Stimulated activated CD4-positive, alpha-beta T cell treated with anti-CD3 and anti-CD28 coated beads, Interleukin-4, amount 100 ng/mL, for 1 hour (primary cell): ENCODE measurements at places on chromosomes 1 and 21.
A peak's percentile ranks its signal among the peaks of the same experiment; 100 is the strongest.

DNA sequence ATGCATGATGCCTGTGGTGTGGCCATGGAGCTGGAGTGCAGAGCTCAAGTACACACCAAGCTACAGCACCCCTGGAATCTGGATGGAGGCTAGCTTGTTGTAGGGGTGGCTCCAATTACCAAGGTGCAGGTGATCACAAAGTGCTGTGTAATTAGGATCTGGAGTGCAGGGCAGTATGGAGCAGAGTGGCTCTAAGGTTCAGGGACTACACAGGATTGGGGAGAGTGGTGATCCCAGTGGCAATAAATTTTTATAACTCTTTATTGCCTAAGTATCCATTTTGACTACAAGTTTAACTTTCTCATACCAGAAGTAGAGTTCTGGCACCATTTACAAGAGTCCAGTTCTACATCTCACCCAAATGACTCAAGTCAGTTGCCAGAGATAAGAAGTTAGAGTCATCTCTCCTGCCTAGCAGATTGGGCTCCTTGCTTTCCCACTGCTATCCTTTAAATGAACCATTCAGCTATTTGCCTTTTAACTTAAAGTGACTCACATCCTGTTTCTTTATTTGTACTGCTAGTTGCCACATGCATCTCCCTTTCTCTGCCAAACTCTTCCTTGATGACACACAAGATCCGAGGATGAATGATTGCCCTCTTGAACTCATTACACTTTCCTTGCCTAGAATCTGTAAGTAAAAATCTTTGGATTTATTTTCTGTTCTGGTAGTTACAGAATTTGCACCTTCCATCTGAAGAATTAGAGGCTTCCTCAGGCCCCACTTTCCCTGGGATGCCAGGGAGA is 427.2 kb downstream of the KCNT2 start:
- no peak for DNase-seq

DNA sequence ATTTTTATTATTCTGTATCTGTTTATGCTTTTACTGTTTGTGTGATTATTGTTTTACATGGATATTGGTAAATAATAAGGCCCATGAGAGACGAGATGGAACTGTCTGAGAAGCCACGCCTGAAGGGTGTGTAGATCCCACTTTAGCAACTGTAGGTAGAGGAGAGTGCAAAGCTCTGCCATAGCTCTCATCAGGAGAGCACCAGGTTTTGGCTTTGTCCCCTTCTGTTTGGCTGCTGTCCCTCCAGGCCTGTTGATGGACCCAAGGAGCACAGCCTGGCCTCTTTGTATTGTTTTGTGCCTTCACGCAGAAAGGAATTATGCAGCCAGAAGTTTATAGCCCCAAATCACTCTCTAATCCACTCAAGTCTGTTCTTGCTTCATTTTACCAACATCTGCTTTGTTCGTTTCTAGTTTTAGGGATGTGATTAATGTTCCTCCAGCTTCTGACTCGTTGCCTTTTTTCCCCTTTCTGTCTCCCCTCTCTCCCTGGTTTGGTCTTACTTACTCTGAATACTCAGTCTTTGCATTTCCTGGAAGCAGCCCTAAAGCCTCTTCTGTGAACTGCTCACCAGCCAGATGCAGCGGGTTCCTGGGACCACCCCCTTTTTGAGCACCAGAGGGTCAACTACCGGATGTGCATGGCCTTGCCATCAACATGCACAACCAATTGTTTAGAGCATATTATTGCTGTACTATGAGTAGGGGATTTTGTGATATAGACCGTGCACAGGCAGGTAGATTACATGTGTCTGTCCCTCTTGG is 127.3 kb downstream of the HHAT start:
- no peak for DNase-seq

DNA sequence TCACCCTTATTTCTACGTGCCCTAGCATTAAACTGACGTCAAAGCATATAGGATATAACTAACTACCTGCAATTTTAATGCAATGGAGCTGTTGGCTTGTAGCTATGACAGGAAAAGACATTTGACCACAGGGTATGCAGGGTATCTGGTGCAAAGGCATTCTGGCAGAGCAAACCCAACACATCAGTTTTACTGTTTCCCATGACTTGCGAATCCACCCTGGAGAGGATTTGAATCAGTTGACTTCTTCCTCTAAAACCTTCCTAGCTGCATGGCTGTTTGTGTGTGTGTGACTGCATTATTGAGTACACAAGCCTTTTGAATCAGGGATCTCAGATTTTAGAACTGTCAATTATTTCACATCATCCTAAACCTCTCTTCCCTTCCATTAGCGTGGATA is 41.7 kb upstream of the SYT14 start:
- DNase-seq: no peak

GRCh38 chr1:228646717-228647522 is 88.4 kb upstream of the RHOU start:
- peak; percentile 20 for DNase-seq

GRCh38 chr1:239826211-239826610 is 265.5 kb upstream of the FMN2 start:
- no peak for DNase-seq

- peak; percentile 71 for DNase-seq
Measured at GRCh38 chr1:32249831-32250525, 1.1 kb upstream of the LCK start.

DNA sequence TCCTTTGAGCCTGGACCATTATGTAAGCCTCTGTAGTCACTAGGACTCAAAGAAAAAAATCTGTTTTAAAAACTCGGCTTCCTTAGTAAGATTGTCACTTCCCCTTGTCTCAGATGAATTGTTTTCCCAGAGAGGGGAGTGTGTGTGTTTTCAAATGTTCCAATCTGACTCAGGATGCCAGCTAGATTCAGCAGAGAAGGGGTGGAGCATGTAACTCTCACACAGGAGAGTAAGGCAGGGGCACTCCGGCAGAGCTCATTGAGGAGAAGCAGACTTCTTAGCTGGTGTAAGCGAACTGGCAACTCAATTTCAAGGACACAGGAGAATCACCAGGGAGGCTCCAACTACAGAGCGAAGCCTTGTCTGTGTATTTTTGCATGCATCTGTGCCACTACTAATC is 623.2 kb downstream of the LMO4 start:
- DNase-seq: no peak

DNA sequence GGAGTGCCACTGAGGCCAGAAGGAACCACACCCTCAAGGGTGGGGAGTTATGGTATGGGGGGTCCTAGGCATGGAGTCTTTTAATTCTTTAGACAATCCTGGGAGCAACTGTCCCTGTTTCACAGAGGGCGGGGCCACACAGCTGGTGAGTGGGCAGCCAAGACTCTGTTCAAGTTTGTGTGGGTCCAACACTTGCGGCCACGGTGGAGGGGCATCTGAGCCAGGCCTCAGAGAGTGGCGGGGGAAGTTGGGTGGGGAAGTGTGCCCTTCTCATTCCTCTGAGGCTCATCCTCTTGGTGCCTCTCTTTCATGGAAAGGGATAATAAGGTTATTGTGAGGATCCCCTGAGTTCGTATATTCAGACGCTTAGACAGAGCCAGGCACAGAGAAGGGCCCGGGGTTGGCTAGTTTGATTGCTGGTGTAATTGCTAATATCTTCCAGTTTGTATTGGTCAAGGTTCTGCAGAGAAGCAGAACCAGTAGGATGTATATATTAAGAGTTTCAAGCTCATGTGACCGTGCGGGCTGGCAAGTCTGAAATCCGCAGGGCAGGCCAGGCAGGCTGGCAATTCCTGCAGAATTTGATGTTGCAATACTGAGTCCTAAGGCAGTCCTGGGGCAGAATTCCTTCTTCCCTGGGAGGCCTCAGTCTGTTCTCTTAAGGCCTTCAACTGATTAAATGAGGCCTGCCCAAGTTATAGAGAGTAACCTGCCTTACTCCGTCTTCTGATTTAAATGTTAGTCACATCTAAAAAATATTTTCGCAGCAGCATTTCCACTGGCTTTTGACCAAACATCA is 15.9 kb downstream of the PCSK9 start:
- no peak for DNase-seq

DNA sequence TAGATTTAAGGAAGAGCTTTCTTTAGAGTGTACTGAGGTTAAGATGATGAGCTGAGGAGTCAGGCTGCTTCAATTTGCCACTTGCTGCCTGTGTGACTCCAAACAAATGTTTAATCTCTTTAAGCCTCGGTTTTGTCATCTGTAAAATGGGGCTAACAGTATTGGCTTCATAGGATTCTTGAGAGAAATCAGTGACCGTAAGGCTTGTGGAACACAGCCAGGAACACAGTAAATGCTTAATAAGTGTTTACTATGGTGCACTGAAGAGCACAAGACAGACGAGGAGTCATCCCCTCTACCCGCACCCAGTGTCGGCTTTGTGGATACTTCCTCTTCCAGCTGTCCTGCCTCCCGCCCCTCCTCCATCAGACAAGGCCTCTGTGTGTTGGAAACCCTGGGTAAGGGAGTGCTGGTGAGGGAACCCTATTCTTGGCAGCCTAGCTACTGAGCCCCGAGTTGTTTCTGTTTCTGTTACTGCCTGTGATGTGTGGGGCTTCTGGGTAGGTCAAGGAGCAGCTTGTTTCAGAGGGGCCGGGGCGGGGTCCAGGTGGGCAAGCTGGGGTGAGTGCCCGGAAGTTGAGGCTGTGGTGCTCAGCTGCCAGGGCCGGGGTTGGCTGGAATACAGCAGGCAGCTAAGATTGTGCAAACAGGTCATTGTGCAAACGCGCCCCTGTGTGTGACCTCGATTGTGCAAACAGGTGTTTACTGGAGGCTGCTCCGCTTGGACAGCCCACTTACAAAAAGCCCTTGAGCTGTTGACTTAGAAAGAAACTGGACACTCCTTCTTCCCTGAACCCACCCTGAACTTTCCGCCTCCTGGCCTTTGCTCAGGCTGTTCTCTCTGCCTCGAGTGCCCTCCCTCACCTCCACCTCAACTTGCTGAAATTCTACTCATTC is 4.0 kb upstream of the CSF3R start:
- DNase-seq: no peak

GRCh38 chr1:246332078-246332477 is 175.0 kb downstream of the SMYD3 start:
- no peak for DNase-seq

- no peak for DNase-seq
Measured at GRCh38 chr1:196577386-196577785, 30.9 kb downstream of the KCNT2 start.
